ENCODE measurements at places on chromosomes 7 and 10.

GRCh38 chr7:30647589-30648364 is 34.5 kb downstream of the CRHR2 start:
- DNase-seq = no peak

GRCh38 chr7:116713918-116714317 is 41.9 kb downstream of the MET start:
- no peak for DNase-seq

- DNase-seq = no peak
Observed at GRCh38 chr10:15324113-15324512, 47.0 kb downstream of the FAM171A1 start.

- no peak for DNase-seq
Observed at GRCh38 chr7:45697576-45698136, 123.5 kb downstream of the ADCY1 start.

GRCh38 chr10:24718031-24718855 is 5.4 kb downstream of the ARHGAP21 start:
- DNase-seq = no peak

- DNase-seq = no peak
Observed at GRCh38 chr7:48004638-48005037, 24.3 kb downstream of the SUN3 start.

- no peak for DNase-seq
Observed at GRCh38 chr7:40972426-40972825, 730.5 kb downstream of the INHBA start.
